ENCODE measurements at places on chromosomes 13 and 19. TPM values are rescaled to one million over a fixed set of nuclear protein-coding genes. Genes with fewer than 3 reads are reported as not detected.

DNA sequence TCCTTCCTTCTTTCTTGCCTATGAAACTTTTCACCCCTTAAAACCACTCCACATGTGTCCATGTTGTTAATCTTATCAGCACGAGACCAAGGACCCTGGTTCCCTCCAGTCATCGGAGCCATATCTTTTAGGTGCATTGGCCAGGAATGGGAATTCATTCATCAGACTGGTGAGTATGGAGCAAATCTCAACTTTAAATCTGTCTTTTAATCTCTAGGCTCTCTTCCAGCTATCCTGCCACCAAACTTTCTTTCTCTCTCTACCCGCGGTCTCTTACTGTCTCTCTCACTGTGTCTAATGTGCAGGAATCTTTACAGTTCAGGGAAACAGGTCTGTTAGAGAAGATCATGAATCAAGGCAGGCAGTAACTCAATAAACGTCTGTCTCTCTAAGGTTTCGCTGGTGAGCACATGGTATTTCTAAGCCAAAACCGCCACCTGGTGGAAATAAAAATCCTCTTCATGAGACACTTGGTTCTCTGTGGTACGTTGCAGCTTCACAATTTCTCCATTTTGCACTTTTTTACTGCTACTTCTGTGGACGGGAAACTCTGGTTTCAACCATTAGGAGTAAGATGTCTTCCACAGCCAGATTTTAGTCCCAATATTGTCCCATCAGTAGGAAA is 16.1 kb downstream of the LGALS16 start:
- peak; percentile 64 for DNase-seq

DNA sequence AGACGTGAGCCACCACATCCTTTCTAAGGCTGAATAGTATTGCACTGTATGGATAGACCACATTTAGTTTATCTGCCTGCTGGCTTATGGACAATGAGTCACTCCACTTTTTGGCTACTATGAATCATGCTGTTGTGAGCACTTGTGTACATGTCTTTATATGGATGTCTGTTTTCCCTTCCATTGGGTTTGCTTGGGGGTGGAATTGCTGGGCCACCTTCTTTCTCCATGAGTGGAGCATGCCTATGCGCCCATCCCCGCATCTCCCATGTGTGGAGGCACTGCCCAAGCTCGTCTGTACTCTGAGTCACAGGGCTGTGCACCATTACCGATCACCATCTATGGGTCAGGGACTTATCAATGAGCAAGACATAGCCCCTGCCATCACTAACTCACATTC is 127.2 kb upstream of the GJB6 start:
- DNase-seq, result no peak

DNA sequence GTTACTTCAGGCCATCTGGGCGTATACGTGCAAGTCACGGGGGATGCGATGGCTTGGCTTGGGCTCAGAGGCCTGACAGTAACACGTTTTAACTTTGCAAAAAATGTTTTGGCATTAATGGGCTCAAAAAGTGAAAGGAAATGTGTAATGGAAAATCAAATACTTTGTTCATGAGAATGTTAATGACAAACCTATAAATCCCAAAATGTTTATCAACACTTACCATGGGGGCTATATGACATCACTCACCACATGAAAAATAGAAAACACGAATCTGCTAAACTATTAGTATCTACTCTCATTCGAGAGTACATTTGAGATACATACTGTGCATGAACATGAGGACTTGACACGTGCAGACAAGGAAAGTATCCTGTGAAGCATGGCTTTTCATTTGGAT is 91.7 kb downstream of the FAM216B start:
- DNase-seq, result no peak

GRCh38 chr13:79667771-79668170 is 186.8 kb downstream of the NDFIP2 start:
- no peak for DNase-seq

- no peak for DNase-seq
Observed at GRCh38 chr19:2359992-2360685, at the start of gene TMPRSS9. TSS of gene TMPRSS9 (plus strand) at chr19:2360265. CDS start at chr19:2389786, 29,521 bp downstream.

GRCh38 chr19:58466089-58466759 is 656 bp upstream of the ZNF324 start:
- DNase-seq, result no peak

GRCh38 chr19:5430237-5430636 is 25.0 kb upstream of the ZNRF4 start:
- DNase-seq, result no peak

DNA sequence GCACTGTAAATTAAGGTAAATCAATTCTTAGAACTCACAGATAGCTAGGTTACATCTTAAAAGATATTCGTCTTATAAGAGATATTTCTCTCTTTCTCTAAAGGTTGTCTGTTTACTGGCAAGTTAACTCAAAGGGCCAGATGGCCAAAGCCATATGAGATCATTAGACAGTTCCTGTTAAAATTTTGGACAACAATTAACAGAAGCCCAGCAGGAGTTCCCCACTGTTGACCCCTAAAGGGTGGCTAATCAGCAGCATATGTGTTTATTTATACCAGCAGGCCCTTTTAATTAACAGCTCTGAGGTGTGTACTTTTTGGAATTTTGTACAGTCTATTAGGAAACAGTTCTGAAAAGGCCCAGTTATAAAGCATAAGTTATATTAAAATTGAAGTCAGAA is 245.8 kb downstream of the LIG4 start:
- DNase-seq, result no peak

GRCh38 chr13:66837246-66837645 is 392.9 kb downstream of the PCDH9 start:
- no peak for DNase-seq

DNA sequence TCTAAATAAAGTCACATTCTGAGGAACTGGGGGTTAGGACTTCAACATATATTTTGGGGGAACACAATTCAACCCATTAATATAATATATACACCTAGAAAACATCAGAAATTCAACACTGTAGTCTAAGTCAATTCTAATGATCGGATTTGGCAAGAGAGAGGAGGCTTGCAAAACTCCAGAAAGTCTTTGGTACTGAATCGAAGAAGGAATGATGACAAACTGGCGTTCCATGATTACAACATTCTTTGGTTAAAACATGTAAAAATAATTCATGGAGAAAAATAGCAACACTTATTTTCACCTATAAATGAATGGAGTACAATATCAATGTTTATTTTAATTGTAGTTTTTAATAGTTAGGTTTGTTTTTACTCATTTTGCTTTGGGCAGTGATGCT is 62.4 kb downstream of the MBNL2 start:
- no peak for DNase-seq

DNA sequence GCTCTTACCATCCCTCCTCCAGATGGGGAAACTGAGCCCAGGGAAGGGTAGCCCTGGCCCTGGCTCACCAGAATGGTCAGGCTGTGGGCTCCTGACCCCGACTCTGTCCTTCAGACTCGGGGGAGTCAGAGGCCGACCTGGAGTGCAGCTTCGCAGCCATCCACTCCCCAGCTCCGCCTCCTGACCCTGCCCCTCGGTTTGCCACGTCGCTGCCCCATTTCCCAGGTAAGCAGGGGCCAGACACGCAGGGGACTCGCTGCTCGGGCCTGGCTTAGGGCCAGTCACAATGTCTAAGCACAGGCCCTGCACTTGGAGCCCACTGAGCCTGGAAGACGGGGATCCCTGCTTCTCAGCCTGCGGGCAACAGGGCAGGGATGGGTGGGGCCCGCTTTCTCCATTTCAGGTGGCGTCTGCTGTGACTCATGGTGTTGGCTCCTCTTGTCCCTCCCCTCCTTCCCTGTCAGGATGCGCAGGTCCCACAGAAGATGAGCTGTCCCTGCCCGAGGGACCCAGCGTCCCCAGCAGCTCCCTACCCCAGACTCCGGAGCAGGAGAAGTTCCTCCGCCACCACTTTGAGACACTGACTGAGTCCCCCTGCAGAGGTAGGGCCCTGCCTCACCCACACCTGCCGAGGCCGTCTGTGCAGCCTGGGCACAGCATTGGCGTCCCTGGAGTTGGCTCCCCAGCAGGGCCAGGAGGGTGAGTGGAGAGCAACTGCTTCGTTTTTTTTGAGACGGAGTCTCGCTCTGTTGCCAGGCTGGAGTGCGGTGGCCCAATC is 9.2 kb upstream of the OVOL3 start:
- DNase-seq, result no peak

DNA sequence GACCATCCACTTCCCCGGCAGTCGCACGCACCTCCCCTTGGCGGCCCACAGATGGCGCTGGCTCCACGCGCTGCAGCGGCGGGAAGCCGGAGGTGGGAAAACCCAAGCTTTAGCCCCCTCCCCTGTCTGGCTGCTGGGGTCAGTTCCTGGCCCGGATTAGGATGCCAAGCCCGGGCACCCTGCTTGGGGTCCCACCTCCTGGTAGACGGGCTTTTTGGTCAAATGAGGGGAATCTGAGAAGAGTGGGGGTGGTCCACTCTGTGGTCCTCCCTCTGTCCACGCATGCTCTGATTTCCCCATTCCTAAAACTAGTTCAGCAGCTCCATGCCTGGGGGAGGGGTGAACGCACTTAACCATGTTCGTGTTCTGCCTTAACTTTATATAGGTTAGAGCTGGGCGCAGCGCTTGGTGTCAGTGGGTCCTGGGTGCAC is 8.1 kb upstream of the ADGRE2 start:
- DNase-seq, result no peak

GRCh38 chr13:110869805-110870706 is 44.8 kb downstream of the ANKRD10 start:
- no peak for DNase-seq

DNA sequence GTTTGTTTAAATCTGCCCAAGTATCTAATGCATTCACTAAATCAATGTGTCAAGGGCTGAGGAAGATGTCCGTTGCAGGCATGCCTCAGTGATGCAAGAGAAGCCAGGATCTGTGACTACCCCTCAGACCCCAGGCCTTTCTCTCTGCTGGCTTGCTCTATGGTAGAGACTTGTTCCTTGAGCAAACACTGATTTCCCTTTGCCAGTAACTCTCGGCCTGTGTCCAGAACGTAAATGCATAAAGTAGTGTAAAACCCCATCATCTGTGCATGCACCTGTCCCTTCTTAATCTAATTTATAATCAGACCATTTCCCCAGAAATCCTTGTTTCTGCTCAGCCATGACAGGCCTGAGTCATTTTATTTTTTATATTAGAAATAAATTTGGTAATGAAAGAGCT is 28.7 kb upstream of the FRY start:
- no peak for DNase-seq

GRCh38 chr13:82672248-82672647 is 1210.0 kb downstream of the SLITRK1 start:
- no peak for DNase-seq

DNA sequence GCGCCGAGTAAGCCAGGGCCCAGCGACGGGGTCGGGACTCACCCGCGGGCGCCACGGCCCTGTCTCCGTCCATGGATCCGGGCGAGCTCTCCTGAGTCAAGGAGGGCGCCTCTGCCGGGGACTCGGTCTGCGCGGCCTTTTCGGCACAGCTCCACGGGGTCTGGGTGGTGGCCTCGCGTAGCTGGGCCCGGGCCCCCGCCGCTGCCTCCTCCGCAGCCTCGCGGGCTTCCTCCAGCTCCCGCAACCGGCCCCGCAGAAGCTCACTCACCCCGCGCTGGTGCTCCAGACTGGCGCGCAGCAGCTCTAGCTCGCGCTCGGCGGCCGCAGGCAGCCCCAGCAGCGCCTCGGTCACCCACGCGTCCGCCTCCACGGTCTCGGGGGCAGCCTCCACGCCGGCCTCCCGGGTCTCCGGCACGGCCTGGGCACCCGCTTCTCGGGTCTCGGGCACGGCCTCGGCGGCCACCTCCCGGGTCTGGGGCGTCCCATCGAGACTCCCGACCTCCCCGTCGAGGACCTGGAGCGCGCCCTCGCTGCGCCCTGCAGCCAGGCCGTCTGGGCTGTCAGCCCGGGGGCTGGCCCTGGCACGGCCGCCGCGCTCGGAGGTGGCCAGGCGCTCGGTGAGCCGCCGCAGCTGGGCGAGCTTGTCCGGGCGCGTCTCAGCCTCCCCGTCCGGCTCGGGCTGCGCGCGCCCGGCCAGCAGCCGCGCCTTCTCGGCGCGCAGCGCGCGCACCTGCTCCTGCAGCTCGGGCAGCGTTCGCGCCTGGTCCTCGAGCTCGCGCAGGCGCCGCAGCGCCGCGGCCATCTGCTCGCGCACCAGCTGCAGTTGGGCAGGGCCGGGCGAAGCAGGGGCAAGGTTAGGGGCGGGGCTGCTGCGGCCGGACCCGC is 8.4 kb downstream of the KANK3 start:
- DNase-seq, result no peak

DNA sequence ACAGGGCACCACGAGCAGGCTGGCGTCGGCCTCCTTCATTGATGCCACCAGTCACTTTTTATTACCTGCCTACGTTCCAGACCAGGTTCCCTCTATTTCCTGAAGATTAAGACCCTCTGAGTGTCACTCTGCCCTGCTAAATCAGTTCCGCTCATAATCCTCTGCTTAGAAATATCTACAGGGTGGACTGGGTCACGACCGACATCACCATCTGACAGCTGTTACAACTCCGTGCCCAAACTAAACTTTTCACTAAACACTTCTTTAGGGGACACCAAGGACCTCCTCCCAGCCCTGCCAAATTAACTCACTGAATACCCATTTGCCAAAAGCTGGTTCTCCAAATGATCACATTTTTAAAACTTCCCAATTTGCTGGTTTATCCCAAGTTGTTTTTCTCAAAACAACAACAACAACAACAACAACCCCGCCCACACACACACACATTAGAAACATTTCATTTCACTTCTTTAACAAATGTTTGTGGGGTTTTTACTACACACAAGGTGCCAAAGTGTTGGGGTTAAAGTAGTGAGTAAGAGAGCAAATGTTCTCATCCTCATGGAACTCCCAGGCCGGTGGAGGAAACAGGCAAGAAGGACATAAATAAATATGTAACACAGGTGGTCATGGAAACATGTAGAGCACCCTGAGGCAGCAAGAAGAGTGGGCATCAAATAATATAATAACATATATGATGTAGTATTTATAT is 72.0 kb upstream of the PEG3 start:
- DNase-seq, result no peak

DNA sequence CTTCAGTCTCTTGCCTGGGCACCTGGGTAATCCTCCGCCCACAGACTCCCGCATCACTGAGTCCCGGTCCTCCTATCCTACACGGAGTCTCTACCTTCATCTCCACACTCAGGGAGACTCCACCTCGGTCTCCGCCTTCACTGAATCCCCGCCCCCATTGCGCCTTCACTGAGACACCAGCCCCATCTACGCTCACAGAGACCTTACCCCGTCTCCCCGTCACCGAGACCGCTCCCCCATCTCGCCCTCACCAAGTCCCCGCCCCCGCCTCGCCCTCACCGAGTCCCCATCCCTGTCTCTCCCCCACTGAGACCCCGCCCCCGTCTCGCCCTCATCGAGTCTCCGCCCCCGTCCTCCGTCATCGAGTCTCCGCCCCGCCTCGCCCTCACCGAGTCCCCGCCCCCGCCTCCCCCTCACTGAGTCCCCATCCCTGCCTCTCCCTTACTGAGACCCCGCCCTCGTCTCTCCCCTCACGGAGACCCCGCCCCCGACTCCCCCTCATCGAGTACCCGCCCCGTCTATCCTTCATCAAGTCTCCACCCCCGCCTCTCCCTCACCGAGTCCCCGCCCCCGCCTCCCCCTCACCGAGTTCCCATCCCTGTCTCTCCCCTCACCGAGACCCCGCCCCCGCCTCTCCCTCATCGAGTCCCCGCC is 23.1 kb upstream of the ZNF846 start:
- DNase-seq, result peak; percentile 87

TRAPPC6A gene
- total RNA-seq, result 27.2 TPM

SYCN gene
- total RNA-seq, result not detected

CYP4F2 gene
- not detected for total RNA-seq

MEIS3 gene
- not detected for total RNA-seq

PDCD2L gene
- 32.8 TPM for total RNA-seq

MLNR gene
- total RNA-seq, result not detected

PCDH9 gene
- 0.16 TPM for total RNA-seq

DNAAF3 gene
- 0.55 TPM for total RNA-seq

ZNF296 gene
- total RNA-seq, result 6.7 TPM

B3GNT8 gene
- 0.19 TPM for total RNA-seq

CYP4F3 gene
- total RNA-seq, result 0.18 TPM

PSG7 gene
- not detected for total RNA-seq

Measured in activated naive CD4-positive, alpha-beta T cell treated with anti-CD3 and anti-CD28 coated beads, Interleukin-2, amount 50 U/mL, for 72 hours (primary cell).